Foreskin keratinocyte (primary cell): ENCODE measurements at places on chromosomes 4 and X.
A peak's percentile ranks its signal among the peaks of the same experiment; 100 is the strongest.

DNA sequence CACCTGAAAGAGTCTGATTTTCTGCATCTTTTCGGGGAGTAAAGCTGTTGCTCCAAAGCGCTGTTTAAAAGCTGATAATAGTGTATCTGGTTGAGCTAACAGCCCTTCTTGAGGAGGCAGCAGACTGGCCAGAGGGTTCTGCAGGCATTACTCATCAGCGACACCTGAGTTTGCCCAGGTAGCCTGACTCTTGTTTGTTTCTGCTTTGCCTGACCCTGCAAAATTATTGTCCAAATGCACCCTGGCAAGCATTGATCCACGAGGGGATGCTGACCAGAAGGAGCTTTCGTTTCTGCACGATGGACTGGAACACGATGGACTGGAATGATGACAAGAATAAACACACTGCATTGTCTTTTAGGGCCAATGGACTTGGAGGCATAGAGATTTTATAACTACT is 6.2 kb downstream of the CD99 start:
- DNase-seq = no peak

- no peak for DNase-seq
Measured at GRCh38 chr4:140944572-140944971, 188.4 kb upstream of the TBC1D9 start.

DNA sequence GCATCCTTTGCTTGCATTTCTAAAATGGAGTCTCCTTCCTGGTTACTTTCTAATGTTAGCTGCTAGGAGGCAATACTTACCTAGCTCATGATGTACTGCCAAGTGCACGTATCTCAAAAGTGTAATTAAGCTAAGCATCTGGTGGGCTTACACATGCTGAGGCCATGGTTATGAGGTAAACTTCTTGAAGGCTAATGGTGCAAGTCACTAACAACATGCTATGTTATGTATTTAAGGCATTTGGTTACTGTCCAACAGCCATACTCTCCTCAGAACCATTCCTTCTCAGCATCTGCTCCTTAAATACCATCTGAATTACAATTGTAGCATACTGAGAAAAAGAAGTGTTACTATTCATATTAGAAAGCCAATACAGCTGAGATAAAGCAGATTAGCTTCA is 318.6 kb upstream of the BMP3 start:
- DNase-seq = no peak

DNA sequence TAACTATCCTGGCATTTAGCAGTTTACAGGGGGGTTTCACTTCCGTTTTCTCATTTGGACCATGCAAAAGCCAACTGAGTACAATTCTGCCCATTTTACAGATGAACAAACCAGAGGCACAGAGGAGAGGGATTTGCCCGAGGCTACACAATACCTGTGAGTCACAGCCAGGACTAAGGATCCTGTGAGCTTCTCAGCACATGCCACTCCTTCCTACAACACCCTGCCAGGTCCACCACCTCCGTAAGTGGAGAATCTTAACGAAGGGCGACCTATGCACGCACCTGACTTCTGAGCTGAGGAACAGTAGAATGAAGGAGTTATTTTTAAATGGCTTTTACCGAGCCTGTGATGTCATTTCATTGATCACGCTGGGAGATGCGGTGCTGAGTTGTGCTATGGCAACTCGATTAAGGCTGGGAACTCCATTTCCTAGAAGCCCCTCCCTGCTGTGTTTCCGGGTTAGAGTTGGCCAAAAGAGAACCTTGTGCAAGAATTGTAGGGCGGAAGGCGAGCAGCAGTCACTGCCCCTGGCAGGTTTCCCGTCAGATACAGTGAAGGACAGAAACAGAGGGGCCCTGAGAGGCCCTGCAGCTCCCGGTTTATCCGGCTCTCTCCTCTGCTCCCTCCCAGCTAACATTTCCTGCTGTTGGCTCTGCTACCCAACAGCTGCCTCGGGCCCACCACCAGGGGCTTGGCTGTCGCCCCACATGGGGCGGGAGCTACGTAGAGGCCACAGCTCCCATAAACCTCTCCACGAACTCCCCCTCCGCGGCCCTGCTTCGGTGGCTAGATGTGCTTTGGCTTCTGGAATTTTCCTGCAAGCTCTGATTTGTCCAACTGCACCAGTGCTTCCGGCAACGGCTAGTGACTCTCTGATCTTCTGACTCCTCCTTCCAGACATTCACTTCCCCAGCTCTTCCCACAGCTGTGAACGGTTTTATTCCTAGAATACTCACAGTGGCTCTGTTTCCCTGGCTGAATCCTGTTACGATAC is 75.1 kb upstream of the USP9X start:
- peak; percentile 78 for DNase-seq

GRCh38 chrX:135974279-135974856 is 580 bp upstream of the MMGT1 start:
- DNase-seq = no peak

- peak; percentile 7 for DNase-seq
Measured at GRCh38 chr4:7539659-7540058, 104.9 kb upstream of the PSAPL1 start.

GRCh38 chr4:139786494-139787354 is 121.1 kb downstream of the MGST2 start:
- DNase-seq = no peak

DNA sequence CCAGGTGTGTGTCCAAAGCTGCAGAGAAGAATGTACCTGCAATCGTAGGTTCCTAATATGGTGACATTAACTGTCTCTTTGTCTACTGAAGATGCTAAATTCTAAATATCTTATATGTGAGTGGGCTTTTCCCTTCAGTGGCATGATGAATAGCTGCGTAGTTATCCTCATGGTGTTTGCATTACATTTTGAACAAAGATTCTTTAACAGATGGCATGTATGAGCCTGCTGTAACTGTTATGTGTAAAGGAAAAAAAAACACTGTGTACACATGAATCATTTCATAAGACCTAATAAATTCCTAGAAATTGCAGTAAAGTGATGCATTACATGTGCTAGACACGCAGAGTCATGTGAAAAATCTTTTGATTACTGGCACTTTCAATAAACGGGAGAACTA is 288.0 kb downstream of the SH2D1A start:
- DNase-seq = peak; percentile 65

DNA sequence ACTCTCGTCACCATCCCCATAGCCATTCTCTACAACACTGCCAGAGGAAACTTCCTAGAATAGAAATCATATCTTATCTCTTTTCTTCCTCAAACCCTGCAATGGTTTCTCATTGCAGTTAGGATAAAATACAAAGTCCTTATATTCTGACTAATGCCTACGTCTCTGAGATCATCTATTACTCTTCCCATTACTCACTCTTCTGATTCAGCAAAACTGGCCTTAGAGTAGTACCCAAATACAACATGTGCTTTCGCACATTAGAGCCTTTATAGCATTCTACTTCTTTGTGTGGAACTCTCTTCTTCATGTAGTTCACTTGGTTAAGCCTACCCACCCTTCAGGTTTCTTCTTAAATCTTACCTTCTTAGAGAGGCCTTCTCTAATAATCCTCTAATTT is 28.0 kb downstream of the LHFPL1 start:
- DNase-seq = peak; percentile 3

- no peak for DNase-seq
Measured at GRCh38 chrX:150146271-150146896, 208.1 kb upstream of the EOLA2 start.

DNA sequence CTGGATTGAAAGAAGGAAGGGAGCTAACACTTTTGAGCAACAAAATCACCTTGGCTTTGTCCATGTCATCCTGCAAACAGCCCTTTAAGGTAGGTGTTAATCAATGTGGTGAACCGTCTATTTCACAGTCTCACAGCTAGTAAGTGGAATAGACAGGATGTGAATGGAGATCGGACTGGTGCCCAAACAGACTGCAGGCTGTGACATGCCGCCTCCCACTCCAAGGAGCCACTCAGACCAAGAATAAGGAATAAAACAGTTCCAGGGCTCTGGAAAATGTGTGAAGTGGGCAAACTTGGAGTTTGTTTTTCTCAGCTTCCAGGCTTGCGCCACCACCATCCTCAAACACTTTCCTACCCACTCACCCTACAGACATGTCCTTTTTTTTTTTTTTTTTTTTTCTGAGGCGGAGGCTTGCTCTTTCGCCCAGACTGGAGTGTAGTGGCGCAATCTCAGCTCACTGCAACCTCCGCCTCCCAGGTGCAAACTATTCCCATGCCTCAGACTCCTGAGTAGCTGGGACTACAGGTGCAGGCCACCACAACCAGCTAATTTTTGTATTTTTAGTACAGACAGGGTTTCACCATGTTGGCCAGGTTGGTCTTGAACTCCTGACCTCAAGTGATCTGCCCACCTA is 57.7 kb upstream of the SEC24B start:
- peak; percentile 26 for DNase-seq

- DNase-seq = no peak
Measured at GRCh38 chrX:123486297-123486696, 246.6 kb downstream of the THOC2 start.

- no peak for DNase-seq
Measured at GRCh38 chr4:47837908-47838294, at the start of gene CORIN. CORIN (minus strand) TSS chr4:47838067; CDS start chr4:47837949, 118 bp downstream.

- DNase-seq = no peak
Measured at GRCh38 chrX:104325213-104325585, 70.5 kb upstream of the ESX1 start.

DNA sequence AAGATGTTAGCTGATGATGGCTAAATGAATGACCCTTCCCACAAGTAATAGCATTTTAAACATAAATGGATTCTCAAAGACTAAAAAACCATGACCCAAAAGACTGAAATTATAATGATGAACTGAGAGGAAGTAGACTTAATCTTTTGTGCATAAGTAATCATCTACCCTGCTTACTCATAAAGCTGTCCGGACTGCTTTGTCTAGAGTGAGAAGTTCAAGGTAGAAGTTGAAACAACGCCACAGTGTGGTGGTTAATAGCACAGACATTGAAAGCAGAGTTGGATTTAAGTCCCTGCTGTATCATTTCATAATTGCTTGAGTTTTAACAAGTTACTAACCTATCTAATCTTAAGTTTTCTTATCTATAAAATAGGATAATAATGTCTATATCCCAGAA is 346.6 kb downstream of the CENPC start:
- peak; percentile 61 for DNase-seq

DNA sequence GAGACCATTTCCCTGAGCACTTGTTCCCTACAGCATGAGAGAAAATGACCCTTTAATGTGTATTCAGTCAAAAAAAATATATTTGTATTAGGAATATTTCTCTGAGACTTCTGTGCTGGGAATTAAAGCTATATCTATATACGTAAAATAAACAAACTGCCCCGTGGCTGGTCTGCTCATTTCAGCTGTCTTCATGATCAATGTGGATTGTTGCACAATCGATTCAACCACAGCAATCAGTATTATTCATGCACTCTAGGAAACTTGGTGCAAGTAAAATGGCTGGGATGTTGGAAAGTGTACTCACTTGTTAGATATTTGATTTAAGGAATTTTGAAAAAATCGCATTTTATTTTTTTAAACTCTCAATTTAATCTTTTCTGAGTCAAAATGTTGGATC is 307.9 kb upstream of the ZFP42 start:
- DNase-seq = no peak

GRCh38 chr4:123397144-123398065 is 810 bp downstream of the SPRY1 start:
- DNase-seq = peak; percentile 39

GRCh38 chr4:117949621-117950020 is 84.7 kb upstream of the NDST3 start:
- DNase-seq = no peak

GRCh38 chr4:45199736-45200135 is 473.4 kb upstream of the GNPDA2 start:
- peak; percentile 64 for DNase-seq
